ENCODE measurements at places on chromosomes 2 and 18. TPM values are rescaled to one million over a fixed set of nuclear protein-coding genes. Genes with fewer than 3 reads are reported as not detected.

DNA sequence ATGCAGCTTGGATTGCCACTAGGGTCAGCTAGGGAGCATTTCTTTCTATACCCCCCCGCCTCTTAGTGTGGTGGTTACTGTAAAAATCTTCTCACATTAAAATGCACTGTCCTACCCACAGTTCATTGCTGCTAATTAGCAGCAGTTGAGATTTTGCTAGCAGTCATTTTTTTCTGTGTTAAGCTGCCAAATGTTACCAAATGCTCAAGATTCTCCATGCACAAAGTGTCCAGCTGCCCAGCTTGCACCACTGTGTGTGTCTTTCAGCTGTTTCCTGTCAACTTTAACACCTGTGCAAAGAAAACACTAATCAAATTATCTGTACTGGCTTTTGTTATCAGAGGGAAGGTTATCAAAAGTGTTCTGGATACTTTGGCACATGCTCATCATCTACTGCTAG lies 679.3 kb downstream of the NR4A2 start:
- H3K36me3 ChIP-seq: no peaks in the 10 kb centered on the region
- H3K27ac ChIP-seq: no peak overlapping the region
- no peak for DNase-seq
- H3K4me1 ChIP-seq: no peaks in the 10 kb centered on the region
- H3K4me3 ChIP-seq: no peak overlapping the region

GRCh38 chr18:45373286-45373880 lies 241.9 kb upstream of the SLC14A2 start:
- H3K4me3 ChIP-seq: no peak overlapping the region
- peaks cover 46% of the 10 kb centered on the region for H3K27me3 ChIP-seq
- no peak for DNase-seq
- H3K27ac ChIP-seq: no peak overlapping the region

DNA sequence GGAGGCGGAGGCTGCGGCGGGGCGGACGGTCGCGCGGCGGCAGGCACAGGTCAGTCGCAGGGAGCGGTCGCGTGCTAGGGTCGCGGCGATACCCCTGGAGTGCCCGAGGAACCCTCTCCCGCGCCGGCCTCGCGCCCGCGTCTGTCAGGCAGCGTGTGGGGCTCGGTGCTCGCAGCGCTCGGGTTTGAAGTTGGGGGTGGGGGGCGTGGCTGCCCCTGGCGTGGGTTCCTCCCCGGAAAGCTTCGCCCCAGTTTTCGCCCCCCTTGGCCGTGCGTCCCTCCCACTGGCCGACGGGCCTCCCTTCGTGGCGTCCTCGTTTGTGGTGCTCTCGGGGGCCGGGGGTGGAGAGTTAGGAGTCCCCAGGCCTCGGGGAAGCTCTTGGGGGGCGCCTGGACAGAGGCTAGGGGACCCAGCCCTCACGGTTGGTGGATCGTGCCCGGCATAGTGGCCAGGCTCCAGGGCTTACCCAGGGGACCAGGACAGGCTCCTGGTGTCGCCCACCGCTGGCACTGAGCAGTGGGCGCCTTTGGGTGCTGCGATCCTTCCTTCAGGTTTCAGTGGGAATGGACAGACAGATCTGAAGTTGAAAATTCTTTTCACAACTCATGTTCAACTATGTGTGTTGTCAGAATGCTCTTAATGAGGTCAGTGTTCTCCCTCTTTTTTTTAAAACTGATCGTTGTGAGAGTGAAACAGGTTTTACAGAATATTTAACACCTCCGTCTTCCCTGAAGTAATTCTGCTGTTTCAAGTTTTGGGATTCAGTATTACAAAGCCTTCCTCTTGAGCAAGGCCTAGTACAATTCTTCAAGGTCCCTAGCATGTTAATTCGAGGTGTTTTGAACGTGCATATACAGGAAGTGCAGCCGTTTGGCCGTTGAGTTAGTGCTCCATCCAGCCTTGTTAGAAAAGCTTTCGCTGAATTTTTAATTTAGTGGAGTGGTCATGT lies 604 bp downstream of the RALBP1 start:
- peaks cover 19% of the 10 kb centered on the region for H3K36me3 ChIP-seq
- DNase-seq: no peak
- no peaks in the 10 kb centered on the region for H3K27me3 ChIP-seq
- peaks cover 4% of the 10 kb centered on the region for H3K4me1 ChIP-seq
- H3K27ac ChIP-seq: peak overlapping the region; percentile 41
- H3K4me3 ChIP-seq: peak overlapping the region; percentile 88

DNA sequence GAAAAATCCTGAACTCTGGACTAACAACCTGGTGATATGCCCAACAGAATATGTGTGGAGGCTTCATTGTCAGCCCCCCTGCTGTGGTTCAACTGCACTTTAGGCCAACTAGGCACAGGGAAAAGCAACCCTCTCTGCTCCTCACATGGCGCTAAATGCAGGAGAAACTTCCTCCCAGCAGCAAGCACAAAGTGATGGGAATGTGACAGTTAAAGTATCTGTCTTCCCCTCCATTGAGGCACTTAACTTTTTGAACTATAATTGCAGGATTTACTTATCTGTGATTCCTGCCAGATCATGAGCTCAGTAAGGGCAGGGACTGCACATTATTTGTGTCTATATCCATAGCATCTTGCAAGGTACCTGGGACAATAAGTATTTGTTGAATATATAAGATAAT lies 981.2 kb upstream of the KLHL29 start:
- no peaks in the 10 kb centered on the region for H3K27me3 ChIP-seq
- H3K27ac ChIP-seq: no peak overlapping the region
- H3K4me3 ChIP-seq: no peak overlapping the region
- peaks cover 7% of the 10 kb centered on the region for H3K4me1 ChIP-seq

DNA sequence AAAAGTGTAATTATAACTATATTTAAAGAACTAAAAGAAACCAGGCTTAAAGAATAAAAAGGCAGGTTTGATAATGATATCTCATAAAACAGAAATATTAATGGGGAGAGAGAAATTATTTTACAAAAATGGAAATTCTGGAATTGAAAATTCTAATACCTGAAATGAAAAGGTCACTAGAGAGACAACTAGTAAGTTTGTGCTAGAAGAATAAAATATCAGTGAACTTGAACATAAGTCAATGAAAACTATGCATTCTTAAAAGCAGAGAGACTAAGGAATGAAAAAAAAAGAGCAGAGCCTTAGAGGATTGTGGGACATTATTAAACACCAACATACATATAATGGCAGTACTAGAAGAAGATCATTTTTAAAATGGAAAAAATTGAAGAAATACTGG lies 1475.0 kb upstream of the ZEB2 start:
- H3K36me3 ChIP-seq: no peaks in the 10 kb centered on the region
- H3K27ac ChIP-seq: no peak overlapping the region
- no peaks in the 10 kb centered on the region for H3K27me3 ChIP-seq
- DNase-seq: no peak

GRCh38 chr2:106285237-106285829 lies 91.2 kb upstream of the UXS1 start:
- H3K27ac ChIP-seq: no peak overlapping the region
- H3K4me3 ChIP-seq: no peak overlapping the region
- H3K4me1 ChIP-seq: no peaks in the 10 kb centered on the region
- no peaks in the 10 kb centered on the region for H3K27me3 ChIP-seq

GRCh38 chr2:217325251-217325650 lies 465.4 kb upstream of the TNP1 start:
- no peaks in the 10 kb centered on the region for H3K27me3 ChIP-seq
- no peak overlapping the region for H3K4me3 ChIP-seq
- no peak for DNase-seq
- no peaks in the 10 kb centered on the region for H3K36me3 ChIP-seq
- H3K4me1 ChIP-seq: no peaks in the 10 kb centered on the region

- no peaks in the 10 kb centered on the region for H3K27me3 ChIP-seq
- H3K4me1 ChIP-seq: peaks cover 7% of the 10 kb centered on the region
- peaks cover 16% of the 10 kb centered on the region for H3K36me3 ChIP-seq
Measured at GRCh38 chr2:85266146-85267041, 61.4 kb downstream of the TGOLN2 start.

DNA sequence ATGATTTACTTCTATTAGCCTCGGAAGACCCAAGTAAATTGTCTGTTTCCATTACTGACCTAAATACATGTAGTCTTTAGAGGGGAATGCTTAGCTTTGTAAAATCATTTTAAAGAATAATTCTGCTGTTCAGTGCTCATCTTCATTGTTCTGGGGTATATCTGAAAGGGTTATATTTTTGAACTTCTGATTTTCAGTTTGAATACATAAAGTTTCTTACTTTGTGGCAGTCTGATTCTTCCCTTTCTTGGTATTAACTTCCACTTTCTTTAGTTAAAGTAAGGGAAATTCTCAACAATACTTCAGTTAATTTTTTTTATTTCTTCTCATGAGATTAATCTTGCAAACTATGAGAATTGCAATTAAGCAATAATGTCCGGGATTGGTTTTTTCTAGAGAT lies 148.4 kb downstream of the DOCK10 start:
- no peak overlapping the region for H3K4me3 ChIP-seq
- H3K36me3 ChIP-seq: no peaks in the 10 kb centered on the region
- H3K27me3 ChIP-seq: no peaks in the 10 kb centered on the region
- no peak overlapping the region for H3K27ac ChIP-seq
- DNase-seq: no peak

- H3K4me1 ChIP-seq: no peaks in the 10 kb centered on the region
- H3K4me3 ChIP-seq: no peak overlapping the region
- no peaks in the 10 kb centered on the region for H3K27me3 ChIP-seq
- no peaks in the 10 kb centered on the region for H3K36me3 ChIP-seq
- no peak overlapping the region for H3K27ac ChIP-seq
Measured at GRCh38 chr2:205245652-205246051, 436.6 kb upstream of the NRP2 start.

DNA sequence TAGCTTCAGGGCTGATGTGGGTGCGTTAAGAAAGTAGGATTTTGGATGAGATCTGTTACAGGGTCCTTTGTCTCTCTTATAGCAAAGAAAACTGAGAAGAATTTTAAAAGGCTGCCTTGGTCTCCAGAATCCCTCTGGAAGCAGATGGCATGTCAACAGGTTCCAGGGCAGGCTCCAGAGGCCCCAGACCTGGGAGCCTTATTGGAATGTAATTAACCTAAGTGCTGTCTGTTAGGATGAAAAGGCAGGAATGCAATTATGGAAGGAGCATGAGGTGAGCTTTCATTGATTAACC lies 97.2 kb upstream of the PKDCC start:
- H3K4me1 ChIP-seq: peaks cover 27% of the 10 kb centered on the region
- H3K4me3 ChIP-seq: no peak overlapping the region
- peaks cover 14% of the 10 kb centered on the region for H3K27me3 ChIP-seq
- no peak overlapping the region for H3K27ac ChIP-seq
- no peaks in the 10 kb centered on the region for H3K36me3 ChIP-seq
- no peak for DNase-seq

DNA sequence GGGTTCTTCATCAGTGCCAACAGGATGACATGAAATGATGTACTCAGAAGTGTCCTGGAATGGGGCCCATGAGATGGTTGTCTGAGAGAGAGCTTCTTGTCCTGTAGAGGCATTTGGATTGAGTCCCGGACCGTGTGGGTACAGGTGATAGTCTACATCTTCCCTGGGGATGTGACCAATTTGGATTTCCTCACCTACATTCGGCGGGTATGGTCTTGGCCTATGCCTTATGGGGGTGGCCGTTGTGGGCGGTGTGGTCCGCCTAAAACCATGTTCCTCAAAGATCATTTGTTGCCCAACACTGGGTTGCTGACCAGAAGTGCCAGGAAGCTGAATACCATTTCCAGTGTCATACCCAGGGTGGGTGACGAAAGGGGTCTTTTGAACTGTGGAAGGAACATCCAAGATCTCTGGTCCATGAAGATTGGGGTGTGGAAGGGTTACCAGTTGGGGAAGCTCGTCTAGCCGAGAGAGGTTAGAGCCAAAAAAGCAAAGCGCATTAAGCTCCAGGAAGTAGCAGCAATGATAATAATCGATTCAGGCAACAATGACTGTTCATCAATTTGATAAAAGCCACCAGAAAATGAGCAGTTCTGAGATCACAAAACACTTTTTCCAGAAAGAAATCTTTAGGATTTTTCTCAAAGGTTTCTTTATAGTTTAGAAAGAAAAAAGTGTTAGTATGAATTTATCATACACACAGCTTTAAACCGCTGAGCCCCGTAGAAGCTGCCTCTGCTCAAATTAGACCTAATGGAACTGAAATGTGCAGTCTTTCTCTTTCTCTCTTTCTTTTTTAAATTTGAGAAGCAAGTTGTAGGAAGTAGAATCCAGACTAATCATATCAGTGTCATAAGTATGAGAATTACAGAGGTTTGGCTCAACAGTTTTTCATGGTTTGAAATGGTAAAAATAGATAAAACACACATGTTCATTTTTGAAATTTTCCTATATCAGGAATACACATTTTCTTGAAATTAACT lies 60.3 kb downstream of the ATIC start:
- no peak overlapping the region for H3K4me3 ChIP-seq
- H3K4me1 ChIP-seq: no peaks in the 10 kb centered on the region
- H3K27me3 ChIP-seq: no peaks in the 10 kb centered on the region
- peaks cover 92% of the 10 kb centered on the region for H3K36me3 ChIP-seq

GRCh38 chr2:233258211-233258610 lies 6.7 kb downstream of the ATG16L1 start:
- DNase-seq: no peak

GRCh38 chr2:27379836-27380625 lies 503 bp downstream of the ZNF513 start:
- DNase-seq: peak; percentile 65
- peak overlapping the region; percentile 96 for H3K27ac ChIP-seq
- H3K4me1 ChIP-seq: peaks cover 4% of the 10 kb centered on the region

GRCh38 chr18:36693931-36694620 lies 134.7 kb downstream of the TPGS2 start:
- no peak for DNase-seq
- no peaks in the 10 kb centered on the region for H3K36me3 ChIP-seq
- no peaks in the 10 kb centered on the region for H3K27me3 ChIP-seq
- H3K4me1 ChIP-seq: no peaks in the 10 kb centered on the region
- H3K27ac ChIP-seq: no peak overlapping the region
- H3K4me3 ChIP-seq: no peak overlapping the region

DNA sequence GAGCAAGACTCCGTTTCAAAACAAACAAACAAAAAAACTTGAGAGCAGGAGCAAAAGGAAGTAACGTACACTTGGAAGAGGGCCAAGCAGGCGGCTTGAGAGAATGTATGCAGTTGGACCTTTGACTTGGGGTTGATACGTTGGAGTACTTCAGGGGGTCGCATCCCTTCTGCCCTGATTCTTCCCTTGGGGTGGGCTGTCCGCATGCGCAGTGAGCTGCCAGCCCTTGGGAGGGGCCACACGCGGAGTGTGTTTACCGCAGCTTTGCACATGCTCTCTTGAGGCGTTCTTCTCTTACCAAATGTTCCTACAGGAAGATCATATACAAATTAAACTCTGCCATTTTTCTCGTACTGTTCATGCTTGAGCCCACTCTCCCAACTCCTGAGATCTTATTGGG lies 38.1 kb upstream of the SOCS6 start:
- no peak overlapping the region for H3K27ac ChIP-seq
- no peaks in the 10 kb centered on the region for H3K4me1 ChIP-seq
- H3K4me3 ChIP-seq: no peak overlapping the region
- no peak for DNase-seq
- no peaks in the 10 kb centered on the region for H3K36me3 ChIP-seq
- H3K27me3 ChIP-seq: no peaks in the 10 kb centered on the region

The ANKRD62 gene
- not detected for total RNA-seq

The AQP12A gene
- total RNA-seq: not detected

The LAMA1 gene
- total RNA-seq: 164 TPM

The SKA1 gene
- total RNA-seq: 70.6 TPM

Data from endodermal cell (in vitro differentiated cells).